ENCODE measurements at places on chromosomes 12 and 14.

DNA sequence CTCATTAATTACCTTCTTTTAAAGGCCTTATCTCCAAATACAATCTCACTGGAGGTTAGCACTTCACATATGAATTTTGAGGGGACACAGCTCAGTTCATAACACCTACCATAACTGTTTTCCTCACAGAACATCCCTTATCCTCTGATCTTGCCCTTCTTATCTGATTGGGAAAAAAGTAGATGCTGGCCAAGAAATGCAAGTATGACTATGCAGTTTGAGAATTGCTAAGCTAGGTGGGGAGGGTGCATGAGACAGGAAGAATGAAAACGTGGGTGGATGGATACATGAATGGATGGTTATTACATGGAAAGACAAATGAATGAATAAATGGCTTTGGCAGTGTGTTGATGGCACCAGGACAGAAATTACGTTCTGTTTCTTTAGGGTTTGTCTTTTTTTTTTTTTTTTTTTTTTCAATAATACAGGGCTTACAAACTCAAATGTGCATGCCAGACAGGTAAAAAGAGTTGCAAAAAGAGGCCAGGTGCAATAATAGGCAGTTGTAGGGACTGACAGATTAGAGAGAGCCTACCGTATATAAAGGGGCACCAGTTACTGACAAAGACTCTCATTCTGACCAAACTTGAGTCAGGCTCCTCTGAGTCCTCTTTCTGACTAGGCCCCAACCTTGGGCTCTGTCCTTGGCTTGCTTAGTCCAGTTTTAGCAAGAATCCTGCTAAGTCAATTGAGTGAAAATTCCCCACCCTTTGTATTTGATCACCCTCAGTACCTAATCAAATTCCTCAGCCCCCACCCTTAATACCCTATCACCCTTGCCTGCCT, 304.9 kb downstream of the ZFP36L1 start:
- no peak for DNase-seq

GRCh38 chr12:75944097-75944904, 87.3 kb downstream of the PHLDA1 start:
- no peak for DNase-seq

DNA sequence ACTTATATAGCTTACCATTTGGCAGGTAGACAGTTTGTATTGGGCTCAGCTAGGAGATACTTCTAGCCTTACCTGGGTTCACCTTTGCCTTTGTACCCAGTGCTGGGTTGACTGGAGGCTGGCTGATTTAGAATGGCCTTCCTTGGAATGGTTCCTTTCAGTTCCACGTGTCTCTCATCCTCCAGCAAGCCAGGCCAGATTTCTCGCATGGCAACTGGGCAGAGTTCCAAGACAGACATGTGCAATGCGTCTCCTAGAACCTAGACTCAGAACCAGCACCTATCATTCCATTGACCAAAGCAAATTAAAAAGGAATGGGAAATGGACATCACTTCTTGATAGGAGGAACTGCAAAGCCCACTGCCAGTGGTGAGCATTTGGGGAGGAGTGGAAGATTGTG, 79.1 kb upstream of the BDKRB2 start:
- no peak for DNase-seq

- no peak for DNase-seq
These were observed 48.2 kb downstream of the SPPL3 start for GRCh38 chr12:120855823-120856588.

GRCh38 chr12:105924526-105925208, 214.1 kb downstream of the NUAK1 start:
- DNase-seq = no peak

DNA sequence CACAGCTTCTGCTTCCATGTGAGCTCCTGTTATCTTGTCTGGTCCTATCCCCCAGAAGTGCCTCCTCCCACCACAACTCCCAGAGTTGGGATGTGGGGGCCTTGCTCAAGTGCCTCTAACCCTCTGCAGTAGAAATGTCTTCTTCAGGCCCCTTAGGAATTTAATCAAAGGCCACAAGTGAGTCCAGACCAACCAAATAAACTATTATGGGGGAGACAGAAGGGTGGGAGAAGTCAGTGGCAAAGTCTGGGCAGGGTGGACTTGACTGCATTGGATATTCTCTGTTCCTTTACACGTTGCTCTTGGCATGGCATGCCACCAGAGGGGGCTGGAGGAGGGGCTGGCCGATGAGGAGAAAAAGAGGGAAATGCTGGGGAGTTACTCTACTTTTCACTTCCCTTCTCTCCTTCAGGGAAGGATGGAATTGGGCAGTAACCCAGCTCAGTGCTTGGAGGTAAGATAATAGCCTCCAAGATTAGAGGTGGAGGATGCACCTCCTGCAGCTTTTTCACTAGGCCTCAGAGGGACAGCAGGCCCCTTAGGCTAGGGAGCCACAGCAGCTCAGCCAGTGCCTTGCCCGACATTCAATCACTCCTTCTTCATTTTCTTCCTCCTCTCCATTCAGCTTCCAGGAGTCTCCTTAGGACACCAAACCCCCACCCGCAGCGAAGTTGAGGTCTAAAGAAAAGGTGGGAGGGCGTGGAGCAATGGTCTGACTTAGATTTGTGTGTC, 1.2 kb upstream of the AP1G2 start:
- DNase-seq = no peak

- DNase-seq = no peak
These were observed 64.8 kb upstream of the PTGR2 start for GRCh38 chr14:73786636-73787485.

DNA sequence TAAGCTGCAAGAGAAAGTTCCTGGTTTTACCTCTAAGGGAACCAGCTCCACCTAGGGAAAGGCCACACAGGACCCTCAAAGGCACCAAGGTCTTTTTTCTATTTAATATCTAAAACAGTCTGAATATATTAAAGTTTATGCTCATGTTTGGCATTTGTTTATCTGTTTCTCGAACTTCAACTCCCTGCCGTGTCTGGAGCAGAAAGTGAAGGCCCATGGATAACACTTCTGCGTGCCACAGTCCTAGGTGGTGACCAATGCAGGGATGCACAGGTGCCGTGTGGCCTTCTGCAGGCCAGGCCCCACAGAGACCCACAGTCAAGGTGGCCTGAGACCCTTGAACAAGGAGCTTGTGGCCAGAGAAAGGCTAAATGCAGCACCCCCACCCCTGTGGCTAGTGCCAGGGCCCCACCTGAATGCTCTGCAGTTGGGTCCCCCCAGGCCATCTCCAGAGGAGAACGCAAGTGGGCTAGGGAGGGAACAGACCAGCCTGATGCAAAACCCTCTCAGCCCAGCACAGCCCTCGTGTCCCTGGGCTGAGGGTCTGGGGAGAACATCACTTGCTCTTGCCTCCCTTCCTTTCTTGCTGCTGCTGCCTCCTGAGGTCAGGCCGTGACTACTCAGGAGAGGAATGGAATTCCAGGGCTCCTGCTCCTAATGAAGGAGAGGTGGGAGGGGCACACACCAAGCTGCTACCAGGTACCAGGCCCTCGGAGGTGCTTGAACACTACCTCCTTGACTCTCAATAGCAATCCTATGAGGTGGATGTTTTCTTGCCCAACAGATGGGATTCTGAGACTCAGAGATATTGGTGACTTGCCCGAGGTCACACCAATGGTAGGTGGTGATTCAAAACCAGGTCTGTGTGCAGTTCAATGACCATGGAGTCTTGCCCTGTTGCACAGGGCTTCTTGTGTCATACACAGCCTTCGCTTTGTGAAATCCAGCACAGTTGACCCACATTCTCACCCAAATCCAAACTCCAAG, 45.4 kb downstream of the PSMA6 start:
- DNase-seq = no peak

DNA sequence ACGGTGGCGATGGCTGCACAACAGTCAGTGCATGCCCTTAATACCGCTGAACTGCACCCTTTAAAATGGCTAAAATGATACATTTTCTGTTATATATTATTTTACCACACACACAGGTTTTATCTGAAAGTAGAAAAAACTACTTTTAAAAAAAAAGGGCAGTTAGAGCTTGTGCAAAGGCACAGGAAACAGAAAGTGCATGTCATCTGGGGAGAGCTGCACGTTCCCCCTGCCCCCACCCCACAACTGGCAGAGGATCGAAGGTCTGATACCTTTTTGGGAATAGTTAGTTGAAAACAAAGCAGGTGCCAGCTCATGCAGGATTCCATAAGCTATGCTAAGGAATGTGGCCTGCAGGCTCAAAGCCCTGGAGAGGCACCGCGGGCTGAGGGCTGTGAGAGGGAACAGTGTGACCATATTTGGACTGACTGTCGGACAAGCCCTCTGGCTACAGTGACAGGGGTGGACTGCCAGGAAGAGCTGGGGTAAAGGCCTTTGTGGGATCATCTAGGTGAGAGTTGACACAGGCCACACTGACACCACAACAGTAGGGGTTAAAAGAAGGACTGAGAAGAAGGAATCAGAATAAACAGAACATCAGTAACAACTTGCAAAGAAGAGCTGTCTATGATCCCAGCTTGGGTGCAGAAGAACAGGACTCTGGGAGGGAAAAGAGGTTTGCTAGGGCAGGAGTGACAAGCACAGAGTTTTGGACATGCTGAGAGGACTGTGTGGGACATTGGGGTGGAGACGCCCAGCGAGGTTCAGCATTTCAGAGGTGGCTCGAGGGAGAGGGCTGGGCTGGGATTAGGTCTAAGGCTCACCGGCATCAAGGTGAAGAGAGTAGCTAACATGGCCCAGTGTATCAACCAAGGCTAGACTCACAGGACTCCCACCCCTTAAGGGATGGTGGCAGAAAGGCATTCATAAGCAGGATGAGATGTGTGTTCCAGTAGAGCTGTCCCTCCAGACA, 54.6 kb downstream of the ACTN1 start:
- DNase-seq = no peak

Measured in nucleus accumbens (tissue), 56 donors.